SW 1271 (cell line): ENCODE measurements at places on chromosomes 7 and 10.

DNA sequence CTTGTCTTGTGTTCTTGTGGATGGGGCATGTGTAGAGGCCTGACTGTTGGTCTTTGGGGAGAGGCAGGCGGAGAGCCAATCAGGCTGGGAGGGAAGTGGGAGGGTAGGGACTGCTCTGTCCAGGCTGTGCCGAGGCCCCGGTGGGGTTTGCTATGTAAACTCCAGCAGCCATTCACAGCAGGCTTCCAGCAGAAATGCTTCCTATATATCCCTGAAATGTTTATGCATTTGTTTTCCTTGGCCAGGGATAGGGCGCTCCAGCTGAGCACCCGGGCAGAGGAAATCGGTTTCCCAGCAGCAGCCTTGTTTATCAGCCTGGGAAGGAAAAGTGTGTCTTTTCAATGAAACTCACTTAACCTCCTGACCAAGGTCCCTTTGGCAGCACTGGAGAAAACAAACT is 18.3 kb upstream of the AQP1 start:
- no peak for DNase-seq

DNA sequence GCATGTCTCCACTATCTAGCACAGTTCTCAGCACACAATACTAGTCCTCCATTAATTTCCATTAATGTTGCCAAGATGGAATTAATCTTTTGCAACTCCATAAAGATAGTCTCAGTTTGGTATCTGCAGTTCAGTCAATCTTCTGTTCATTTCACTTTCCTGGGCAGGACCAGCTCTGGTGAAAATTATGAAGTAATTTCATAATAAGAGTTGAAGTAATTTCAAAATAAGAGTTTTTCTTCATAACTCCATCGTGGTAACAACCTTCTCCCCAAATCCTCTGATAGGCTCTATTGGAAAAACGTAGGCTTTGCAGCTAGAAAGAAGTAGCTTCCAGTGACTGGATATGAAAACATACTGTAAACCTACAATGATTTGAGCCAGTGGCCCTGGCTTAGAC is 618.2 kb downstream of the TYW1 start:
- no peak for DNase-seq

GRCh38 chr10:60735244-60735643 is 43.0 kb upstream of the CDK1 start:
- no peak for DNase-seq

DNA sequence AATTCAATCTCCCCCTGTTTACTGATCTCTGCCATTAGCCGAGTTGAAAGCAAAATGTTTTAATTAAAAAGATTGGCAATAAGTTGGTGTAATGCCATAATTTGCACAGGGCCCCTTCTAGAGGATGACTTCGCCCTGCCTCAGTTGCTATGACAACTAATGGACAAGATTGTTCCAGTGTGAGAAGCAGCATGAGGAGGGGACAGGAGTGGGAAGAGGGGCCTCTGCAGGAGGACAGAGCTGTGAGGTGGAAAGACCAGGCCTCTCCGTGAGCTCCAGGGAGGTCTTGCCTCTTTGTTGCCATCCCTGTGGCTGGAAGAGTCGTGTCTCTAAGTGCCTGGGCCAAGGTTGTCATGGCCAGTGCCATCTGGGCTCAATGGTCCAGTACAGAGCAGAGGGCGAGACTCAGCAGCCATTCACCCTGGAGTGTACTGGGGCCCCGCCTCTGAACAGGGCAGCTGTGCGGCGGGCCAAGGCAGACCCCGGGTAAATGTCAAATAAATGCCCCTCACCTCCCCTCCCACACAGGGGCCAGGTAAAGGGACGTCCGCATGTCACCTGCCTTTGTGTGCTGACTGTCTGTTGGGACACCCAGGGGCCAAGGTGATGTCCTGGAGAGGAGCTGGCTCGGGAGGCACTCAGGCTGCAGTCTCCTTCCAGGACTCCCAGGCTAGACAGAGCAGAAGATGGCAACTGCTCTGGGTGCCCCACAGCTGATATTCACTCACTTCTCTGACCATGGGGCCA is 97.0 kb upstream of the RET start:
- DNase-seq: no peak

- no peak for DNase-seq
Observed at GRCh38 chr10:133271521-133272300, 5.0 kb downstream of the ADAM8 start.

DNA sequence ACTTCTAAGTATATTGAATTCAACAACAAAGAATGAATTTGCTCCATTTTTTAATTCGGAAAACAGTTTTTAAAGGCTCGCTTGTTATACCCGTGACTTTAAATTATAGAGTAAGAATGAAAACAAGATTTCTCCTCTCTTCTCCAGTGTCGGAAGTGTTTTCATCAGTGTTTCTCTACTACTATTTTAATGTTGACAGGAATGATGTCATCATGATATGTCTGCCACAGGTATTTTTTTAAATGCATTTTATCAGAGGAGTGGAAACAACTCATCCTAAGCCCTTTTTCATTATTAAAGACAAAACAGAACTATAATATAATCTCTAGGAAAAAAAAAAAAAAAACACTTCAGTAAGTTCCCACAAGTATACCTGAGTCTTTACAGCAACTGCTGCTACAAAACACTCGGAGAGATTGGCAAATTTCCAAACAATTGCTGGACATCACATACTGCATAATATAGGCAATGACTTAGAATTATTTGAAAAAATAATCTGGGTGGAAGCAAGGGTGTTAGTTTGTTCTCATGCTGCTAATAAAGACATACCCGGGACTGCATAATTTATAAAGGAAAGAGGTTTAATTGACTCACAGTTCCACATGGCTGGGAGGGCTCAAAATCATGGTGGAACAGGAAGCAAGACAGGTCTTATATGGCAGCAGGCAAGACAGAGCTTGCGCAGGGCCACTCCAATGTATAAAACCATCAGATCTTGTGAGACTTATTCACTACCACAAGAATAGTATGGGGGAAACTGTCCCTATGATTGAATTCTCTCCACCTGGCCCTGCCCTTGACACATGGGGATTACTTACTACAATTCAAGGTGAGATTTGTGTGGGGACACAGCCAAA is 4.8 kb upstream of the RNF32 start:
- DNase-seq: no peak

DNA sequence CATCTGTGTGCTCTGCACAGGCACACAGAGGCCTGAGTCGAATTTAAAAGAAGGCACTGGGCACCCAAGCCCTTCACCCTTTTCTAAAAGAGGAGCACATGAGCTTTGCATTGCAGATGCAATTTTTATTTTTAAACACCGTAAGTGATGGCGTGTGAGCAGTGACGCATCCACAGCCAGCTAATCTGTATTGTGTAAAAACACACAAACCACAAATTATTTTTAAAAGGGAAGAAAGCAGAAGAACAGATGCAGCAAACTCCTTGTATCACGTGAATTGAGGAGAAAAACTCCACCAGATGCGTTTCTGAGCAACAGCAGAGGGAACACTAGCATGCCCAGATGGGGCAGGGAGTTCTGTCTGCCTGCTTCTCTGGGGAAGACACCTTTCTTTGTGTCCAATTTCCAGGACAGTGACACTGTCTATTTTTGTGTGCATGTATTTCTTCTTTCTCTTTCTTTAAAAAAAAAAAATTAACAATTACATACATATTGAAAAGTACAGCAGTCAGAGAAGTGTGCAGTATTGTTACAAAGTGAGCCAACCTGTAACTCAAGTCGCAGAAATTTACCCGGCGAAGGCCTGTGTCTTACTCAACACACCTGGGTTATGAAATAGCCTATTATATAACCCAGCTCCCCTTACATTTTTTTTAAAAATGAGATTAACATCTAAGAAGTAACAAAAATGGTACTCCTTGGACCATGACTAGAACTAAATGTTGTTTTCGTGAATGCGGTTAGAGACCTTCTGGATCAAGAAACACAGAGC is 39.2 kb downstream of the EEPD1 start:
- no peak for DNase-seq

GRCh38 chr7:41711283-41712064 is 8.6 kb upstream of the INHBA start:
- no peak for DNase-seq

GRCh38 chr7:19464751-19465150 is 244.1 kb downstream of the POLR1F start:
- DNase-seq: no peak

GRCh38 chr7:112985377-112985987 is 101.1 kb downstream of the GPR85 start:
- DNase-seq: no peak
